ENCODE measurements at places on chromosomes 6 and 20.

DNA sequence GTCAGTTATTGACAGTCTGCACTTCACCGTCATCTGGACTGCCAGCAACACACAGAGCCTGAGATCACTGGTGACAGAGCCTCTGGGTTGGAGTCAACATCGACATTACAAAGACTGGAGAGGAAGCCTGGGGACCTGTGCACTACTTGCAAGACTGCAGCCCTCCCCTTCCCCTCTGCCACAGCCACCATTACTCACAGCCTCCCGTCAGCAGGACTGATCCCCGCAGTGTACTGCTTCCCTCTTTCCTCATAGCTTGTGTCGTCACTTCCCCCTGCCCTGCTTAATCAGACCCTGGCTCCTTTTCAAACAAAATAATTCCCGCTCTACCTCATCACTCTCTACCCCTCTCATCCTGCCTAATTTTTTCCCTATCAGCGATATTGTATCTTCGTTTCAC lies 235.5 kb upstream of the KCNQ5 start:
- DNase-seq = no peak

DNA sequence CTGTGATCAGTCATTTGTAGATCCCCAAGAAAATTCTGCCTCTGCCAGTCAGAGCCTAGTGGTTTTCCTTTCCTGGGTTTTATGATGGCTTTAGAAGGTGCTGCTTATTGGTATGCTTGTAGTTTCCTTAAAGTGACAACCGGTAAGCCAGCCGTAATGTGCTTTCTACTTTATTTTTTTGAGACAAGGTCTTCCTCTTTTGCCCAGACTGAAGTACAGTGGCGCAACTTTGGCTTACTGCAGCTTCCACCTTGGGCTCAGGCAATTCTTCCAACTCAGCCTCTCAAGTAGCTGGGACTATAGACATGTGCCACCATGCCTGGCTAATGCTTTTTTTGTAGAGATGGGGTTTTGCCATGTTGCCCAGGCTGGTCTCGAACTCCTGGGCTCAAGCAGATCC lies 23.5 kb downstream of the MCM8 start:
- no peak for DNase-seq

DNA sequence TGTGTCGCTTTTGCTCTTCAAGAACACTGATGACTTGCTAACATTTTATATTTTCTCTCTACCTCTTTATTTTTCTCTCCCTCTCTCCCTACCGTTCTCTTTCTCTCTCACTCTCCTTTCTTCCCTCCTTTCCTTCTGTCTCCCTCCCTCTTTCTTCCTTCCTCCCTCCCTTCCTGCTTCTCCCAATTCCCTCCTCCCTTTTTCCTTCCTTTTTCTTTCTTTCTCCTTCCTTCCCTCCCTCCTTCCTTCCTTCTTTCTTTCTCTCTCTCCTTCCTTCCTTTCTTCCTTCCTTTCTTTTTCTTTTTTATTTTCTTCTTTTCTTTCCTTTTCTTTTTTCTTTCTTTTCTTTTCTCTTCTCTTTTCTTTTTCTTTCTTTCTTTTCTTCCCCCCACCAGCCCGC lies 1066.1 kb downstream of the KIF16B start:
- no peak for DNase-seq

GRCh38 chr6:118810420-118811027 lies 83.4 kb upstream of the ASF1A start:
- no peak for DNase-seq

DNA sequence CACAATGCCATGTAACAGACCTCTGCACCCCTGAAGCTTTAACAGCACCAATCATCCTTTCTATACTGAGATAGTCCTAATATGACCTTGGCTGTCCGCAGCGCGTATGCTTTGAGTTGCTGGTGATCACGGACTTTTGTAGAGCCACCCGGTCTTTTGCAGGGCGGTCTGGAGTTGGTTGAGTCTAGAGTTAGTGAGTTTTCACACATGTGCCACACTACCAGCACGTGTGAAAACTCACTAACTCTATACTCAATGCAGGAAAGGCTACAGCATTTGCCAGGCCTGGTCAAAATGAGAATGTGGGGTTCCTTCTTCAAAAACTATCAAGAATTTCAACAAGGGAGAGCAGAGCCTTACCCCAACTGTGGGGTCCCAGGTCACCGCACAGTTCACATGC lies 14.6 kb downstream of the AGPAT4 start:
- DNase-seq = no peak

DNA sequence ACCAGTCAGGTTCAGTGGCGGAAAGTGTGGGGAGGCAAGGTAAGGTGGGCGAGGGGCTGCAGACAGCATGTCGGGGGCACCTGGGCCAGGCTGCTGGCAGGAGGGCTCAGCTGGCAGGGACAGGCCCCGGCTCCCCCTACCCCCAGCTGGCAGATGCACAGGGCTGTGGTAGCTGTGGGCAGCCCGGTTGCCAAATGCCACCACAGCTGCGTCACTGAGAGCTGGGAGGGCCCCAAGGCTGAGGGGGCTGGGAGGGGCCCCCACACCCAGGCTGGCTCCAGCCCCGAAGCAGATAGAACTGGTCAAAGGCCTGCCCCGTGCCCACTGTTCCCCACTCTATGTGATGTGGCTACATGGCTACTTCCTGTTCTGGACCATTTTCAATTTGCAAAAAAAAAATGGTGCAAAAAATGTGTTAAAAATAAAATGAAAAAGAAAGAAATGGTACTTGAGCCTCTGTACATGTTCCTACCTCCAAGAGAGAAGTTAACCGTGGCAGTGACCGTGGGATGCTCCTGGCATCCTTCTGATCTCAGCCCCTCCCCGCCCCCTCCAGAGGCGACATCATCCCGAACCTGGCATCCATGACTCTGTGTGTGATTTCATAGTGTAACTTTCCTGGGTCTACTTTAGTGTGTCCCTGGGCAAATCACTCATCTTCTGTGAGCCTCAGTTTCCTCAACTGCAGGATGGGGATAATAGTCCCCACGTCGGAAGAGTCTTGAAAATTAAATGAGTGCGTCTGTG lies 64.4 kb downstream of the UBE2V1 start:
- DNase-seq = no peak

DNA sequence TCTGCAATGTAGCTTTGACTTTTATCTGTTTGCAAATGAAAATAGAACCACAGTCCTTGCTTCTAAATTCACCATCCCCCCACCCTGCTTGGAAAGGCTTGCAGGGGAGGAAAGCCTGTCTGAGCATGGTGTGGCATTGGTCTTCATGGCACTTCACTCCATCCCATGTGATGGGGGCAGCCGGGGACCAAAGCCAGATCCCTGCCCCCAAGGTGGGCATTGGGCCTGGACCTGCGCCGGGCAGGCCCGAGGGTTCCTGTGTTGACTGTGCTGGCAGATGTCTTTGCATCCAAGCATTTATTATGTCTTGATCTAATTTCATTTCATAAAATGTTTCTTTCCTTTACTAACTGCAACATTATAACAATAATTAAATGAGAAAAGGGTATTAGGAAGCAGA lies 120.0 kb downstream of the SYNDIG1 start:
- no peak for DNase-seq

GRCh38 chr20:53247468-53248103 lies 275.4 kb downstream of the TSHZ2 start:
- DNase-seq = no peak

GRCh38 chr6:4133941-4134838 lies 1.2 kb downstream of the ECI2 start:
- DNase-seq = no peak

DNA sequence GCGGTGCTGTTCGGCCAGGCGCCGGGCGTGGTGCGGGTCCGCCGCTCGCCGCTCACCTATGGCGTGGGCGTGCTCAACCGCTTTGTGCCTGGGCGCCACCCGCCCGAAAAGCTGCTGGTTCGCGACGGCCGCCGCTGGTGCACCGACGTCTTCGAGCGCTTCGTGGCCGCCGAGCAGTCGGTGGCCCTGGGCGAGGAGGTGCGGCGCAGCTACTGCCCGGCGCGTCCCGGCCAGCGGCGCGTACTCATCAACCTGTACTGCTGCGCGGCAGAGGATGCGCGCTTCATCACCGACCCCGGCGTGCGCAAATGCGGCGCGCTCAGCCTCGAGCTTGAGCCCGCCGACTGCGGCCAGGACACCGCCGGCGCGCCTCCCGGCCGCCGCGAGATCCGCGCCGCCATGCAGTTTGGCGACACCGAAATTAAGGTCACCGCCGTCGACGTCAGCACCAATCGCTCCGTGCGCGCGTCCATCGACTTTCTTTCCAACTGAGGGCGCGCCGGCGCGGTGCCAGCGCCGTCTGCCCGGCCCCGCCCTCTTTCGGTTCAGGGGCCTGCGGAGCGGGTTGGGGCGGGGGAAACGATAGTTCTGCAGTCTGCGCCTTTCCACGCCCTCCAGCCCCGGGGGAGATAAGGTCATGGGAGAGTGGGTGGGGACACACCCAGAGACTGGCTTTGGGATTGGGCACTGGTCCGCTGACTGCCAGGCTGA lies 15.7 kb downstream of the ADISSP start:
- peak; percentile 85 for DNase-seq

- no peak for DNase-seq
These were observed 85.6 kb upstream of the RIN2 start for GRCh38 chr20:19672498-19672897.

- no peak for DNase-seq
These were observed 286.6 kb downstream of the UBE3D start for GRCh38 chr6:82779041-82779440.

DNA sequence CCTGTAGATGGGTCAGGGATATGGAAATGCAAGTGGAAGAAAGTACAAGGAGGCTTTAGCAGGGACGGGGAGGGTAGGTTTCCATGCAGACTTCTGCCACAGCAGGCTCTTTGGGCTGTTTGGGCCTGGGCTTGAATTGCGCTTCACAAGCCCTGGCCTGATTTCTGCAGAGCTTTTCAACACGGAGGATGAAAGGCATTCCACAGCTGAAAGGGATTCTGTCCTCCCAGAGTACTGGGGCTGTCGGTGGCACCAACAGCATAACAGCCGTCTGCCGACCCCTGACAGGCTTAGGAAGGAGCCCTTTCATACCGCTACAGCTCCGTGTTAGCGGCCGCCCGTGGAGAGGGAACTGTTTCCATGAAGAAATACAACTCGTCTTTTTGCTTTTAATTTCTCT lies 22.9 kb upstream of the TBC1D7 start:
- DNase-seq = no peak

DNA sequence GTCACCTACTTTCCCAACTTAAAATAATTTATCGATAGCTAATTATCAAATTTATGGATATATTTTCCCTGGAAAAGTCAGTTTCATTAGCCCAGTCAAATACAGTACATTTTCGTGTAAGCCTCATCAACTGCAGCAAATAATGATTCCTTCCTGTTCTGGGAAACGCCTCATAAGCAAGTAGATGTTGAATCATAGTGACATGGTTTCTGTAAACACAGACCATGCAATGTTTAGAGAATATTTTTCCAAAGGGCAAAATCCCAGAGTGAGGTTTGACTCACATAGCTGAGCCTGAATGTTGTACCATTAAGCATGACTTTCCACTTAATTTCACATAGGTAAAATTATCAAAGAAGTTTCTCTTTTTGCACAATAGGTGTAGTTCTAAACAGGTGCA lies 16.7 kb upstream of the VNN1 start:
- no peak for DNase-seq

DNA sequence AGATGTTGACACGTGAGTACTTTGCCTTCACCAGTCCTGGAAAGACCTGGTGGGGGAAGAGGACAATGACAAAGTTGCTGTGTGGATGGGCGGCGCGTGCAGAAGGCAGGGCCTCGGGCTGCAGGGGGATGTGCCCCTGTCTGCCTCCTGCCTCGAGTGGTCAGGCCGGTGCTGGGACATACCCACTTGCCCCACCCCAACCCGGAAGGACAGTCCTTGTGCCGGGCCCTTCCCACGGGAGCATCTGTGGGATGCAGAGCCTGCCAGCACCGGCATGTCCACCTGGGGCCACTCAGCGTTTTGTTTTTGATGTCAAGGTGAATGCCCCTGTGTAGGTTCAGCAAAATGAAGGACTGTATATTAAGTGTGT lies 60.5 kb upstream of the BHLHE23 start:
- DNase-seq = no peak

DNA sequence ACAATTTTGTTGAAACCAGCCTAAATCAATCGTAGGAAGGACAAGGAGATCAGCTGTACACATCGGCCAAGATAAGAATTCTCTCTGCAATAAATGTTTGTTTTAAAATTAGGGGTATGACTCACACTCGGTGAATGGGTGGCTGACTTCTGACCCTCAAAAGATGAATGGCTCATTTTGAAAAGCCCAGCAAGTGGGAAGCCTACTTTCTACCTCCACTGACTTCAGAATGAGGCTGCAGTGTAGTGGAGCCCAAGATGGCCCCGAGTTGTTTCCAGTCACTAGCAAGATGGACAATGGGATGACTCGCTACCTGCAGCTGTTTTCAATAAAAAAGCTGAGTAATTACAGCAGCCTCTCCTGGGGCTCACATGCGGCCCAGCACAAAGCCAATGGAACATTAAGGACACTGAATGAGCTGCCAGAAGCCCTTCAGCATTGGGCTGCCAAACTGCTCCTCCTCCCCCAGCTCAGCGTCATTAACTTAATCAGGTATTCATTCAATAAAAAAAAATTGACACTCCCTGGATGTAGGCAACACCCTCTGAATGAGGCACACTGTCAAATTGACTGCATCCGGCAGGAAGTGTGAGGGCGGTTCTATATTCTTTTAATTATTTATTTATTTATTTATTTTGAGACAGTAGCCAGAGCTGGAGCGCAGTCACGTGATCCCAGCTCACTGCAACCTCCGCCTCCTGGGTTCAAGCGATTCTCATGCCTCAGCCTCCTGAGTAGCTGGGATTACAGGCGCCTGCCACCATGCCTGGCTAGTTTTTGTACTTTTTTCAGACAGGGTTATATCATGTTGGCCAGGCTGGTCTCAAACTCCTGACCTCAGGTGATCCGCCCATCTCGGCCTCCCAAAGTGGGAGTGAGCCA lies 107.3 kb downstream of the GMPR start:
- peak; percentile 85 for DNase-seq

DNA sequence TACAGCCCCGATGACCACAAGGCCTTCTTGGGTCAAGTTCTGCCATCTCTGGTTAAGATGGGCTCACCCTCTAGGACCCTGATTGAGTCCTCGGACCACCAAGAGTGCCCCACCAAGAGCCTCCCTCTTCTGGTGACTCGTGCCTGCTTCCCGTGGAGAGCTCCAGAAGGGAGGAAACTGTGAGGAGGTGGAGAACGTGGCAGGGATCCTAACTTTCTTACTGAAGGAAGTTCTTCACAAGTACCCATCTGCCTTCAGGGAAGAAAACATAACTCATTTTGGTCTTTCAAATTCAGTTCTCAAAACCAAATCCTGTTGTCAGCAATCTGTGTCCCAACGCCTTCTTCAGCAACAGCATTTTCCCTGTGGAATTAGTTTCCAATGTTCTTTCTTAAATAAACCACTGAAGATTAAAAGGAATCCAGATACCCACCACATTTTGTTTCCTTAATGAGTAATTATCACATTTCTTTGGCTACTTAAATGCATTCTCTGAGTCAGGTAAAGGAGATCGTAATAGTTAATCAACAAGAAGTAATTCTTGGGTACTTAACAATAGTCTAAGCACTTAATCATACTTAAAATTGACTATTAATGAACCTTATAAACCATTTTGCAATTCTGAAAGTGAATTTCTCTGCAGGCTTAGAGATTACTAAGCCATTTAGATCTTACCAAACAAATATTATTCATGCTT lies 185.8 kb upstream of the SGK1 start:
- DNase-seq = no peak

- DNase-seq = no peak
These were observed 28.0 kb upstream of the ZNF217 start for GRCh38 chr20:53621482-53622246.

- DNase-seq = no peak
These were observed 686 bp downstream of the ZGPAT start for GRCh38 chr20:63708301-63709148.
